ENCODE measurements at places on chromosomes 5 and 9.
A peak's percentile ranks its signal among the peaks of the same experiment; 100 is the strongest.

DNA sequence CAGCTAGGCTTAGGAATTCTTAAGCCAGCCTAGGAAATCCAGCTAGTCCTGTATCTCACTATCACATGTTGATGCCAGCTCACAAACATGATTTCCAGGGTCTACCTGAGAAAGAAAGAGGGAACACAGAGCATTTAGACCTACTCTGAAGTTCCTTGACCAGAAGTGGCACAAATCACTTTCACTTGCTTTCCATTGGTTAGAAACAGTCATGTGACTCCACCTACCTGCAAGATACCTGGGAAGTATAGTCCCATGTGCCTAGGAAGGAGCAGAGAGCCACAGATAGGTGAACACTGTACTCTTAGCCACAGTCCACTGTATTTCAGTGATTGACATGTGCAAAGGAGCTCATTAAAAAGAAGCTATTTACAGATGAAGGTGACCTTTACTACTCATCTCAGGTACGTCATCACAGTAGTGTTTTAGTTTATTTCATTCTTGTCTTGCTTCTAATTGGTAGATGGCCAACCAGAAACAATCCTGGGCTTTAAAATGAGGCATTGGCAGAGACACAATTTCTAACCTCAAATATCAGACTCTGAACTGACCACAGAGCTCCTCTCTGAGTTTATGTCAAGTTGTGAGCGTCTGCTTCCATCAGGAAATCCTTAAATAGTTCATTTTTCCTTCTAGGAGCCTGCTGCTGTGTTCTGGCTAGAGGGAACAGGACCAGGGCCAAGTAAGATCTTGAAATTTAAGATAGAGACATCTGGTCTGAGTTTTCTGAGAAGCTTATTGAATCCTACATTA, 340.7 kb downstream of the TLE4 start:
- no peak for DNase-seq

- DNase-seq = no peak
Measured at GRCh38 chr9:81369121-81369520, 320.2 kb downstream of the TLE1 start.

GRCh38 chr5:139635606-139636206, 12.4 kb upstream of the CXXC5 start:
- no peak for DNase-seq

GRCh38 chr9:130461218-130461630, 16.5 kb downstream of the ASS1 start:
- peak; percentile 72 for DNase-seq

DNA sequence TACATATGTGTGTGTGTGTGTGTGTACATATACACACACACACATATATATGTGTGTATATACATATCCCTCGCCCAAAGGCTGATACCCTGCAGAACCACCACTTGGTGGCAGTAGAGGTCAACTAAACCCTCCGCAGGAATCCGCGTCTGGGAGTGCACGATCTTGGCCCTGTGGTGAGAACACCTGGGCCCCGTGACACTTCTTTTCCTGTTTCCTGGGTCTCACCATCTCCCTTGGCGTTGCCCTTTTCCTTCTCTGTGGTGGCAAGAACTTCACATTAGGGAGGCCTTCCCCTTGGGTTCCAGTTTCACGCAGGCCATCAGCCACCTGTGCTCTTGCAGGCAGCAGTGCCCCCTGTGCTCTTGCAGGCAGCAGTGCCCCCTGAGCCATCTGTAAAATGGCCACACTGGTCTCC, 8.2 kb downstream of the IL9 start:
- peak; percentile 65 for DNase-seq

GRCh38 chr9:124264823-124265233, 7.1 kb downstream of the NEK6 start:
- no peak for DNase-seq

GRCh38 chr5:88399561-88399960, 130.9 kb upstream of the TMEM161B start:
- DNase-seq = no peak

DNA sequence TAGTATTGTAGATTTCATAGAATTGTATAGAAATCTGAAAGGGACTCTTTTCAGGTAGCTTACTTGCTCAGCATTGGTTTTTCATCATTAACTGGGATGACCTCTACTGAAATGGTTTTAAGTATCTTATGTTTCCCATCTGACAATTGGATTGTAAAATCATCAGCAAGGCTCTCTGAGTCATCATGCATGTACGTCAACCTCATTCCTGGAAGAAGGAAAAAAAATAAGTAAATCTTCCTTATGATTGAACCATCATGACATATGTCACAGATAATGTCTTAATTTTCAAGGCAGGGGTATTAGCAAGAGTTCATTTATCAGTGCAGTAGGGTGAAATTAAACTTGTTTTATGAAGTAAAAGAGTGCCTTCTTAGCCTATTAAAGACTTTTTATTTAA, 74.9 kb upstream of the CER1 start:
- no peak for DNase-seq

- no peak for DNase-seq
Measured at GRCh38 chr5:145775411-145775810, 59.7 kb downstream of the PRELID2 start.

DNA sequence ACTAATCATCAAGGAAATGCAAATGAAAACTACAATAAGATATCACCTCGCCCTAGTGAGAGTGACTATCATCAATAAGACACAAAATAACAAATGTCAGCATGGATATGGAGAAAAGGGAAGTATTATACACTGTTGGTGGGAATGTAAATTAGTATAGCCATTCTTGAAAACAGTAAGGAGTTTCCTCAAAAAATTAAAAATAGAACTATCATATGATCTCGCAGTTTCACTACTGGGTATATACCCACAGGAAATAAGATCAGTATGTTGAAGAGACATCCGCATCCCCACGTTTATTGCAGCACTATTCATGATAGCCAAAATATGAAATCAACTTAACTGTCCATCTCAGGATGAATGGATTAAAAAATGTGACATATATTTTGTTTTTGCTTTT, 31.6 kb upstream of the STK32A start:
- DNase-seq = no peak

DNA sequence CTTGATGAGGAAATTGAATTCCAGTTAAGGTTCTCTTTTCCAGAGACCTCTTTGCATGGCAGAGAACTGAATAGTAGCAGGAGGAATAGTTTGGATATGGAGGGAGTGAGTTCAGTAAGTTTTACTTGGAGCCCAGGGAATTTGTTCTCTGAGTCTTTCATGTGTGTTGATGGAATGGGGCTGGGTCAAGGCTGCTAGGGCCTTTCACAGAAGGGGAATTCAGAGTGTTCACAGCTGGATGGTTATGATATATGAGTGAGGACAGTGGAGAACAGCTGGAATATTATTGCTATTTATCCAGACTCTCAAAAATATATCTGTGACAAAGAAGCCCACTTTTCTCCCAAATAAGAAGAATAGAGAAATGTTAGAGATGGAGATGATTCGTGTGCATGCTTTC, 372.8 kb downstream of the PLK2 start:
- DNase-seq = no peak

DNA sequence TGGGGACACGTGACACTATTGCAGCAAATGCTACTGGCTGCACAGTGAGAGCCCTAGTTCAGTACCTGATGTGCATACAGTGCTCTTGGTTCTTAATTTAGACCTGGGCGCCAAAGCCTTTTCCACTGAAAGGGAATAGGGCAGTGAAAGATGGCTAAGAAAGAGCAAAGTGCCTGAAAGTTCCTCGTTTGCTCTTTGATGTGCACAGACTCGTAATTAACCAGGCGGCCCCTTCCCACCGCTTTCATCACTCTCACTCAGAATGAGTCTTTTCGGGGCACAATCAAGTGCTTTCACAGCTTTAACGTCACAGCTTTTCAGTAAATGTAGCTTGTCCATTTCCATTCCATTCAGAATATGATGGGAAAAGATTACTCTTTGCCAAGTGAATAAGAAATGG, 116.6 kb upstream of the ADRA1B start:
- DNase-seq = no peak

GRCh38 chr9:134630393-134630790, 11.2 kb upstream of the COL5A1 start:
- DNase-seq = no peak

- no peak for DNase-seq
Measured at GRCh38 chr5:172015346-172015745, 8.9 kb upstream of the FBXW11 start.

GRCh38 chr9:33611358-33611757, 87.3 kb downstream of the ANKRD18B start:
- DNase-seq = no peak

DNA sequence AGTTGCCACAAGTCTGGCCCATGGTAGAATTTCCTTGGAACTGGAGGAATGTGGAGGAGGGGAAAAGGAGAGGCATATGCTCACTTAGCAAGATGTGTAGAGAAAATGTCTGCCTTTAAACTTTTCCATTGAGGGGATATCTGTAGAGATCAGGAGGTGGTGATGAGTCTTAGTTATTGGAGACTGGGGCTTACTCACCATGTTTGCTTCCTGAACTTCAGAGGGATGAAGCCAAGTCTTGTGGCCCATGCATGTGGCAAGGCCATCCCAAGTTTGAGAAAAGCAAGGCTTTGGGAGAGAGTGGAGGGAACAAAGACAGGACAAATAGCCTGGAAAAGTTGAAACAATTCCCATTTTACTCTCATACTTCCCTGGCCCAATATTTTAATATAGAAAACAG, 124.5 kb downstream of the GDNF start:
- DNase-seq = no peak

- DNase-seq = no peak
Measured at GRCh38 chr9:89661391-89661949, 56.7 kb downstream of the GADD45G start.

DNA sequence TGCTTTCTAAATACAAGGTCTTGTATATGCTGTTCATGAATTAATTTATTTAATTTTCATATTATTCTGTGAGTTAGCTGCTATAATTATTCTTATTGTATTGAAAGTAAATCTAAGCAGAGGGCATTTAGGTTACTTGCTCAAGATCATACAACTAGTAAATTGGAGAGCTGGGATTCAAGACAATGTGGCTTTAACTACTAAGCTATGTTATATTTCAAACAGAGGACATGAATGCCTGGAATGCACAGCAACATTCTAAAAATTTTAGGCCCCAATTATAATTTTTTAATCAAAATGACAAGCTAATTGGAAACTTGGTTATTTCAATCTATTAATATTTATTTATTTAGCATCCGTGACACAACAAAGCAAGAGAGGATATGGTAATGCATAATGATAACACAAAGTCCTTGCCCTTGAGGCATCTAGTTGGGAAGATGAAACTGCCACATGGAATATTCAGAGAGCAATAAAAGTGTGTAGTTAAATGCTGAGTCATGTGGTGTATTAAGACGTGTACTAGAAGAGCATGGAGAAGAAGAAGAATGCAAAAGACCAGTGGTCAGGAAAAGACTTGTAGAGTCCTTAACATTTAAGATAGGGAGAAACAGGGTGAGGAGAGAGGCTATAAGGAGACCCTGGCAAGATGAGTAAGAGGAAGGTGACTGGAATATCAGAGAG, 24.4 kb downstream of the CTXN3 start:
- no peak for DNase-seq

DNA sequence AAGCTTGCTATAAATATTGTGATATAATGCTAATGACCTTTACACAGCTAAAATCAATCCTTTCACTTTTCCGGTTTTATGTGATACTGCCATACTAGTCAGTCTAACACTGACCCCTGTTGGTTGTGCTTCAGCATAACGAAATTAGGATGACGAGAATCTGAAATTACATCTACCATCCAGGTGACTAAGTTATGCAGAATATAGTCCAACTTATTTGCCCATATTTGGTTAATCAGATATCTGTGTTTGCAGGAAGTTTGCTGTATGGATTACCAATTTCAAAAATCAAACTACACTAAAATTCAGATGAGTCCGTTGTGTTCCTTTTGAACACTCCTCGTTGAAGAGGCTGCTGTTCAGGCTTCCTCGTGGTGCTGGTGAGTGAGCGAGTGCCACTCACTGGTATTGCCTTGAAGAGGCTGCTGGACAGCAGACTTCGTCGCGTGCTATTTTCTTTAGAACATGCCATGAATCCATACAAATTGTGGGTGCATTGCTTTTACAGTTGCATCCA, 32.5 kb downstream of the TENT4A start:
- DNase-seq = no peak

GRCh38 chr5:135035678-135036030, 1.6 kb upstream of the PITX1 start:
- DNase-seq = no peak

GRCh38 chr9:132826621-132827365, 51.3 kb downstream of the AK8 start:
- DNase-seq = no peak

GRCh38 chr5:173451031-173451430, 122.8 kb upstream of the STC2 start:
- no peak for DNase-seq

- no peak for DNase-seq
Measured at GRCh38 chr5:143594902-143595818, 191.7 kb upstream of the NR3C1 start.

GRCh38 chr5:16812911-16813310, 123.2 kb downstream of the MYO10 start:
- no peak for DNase-seq

DNA sequence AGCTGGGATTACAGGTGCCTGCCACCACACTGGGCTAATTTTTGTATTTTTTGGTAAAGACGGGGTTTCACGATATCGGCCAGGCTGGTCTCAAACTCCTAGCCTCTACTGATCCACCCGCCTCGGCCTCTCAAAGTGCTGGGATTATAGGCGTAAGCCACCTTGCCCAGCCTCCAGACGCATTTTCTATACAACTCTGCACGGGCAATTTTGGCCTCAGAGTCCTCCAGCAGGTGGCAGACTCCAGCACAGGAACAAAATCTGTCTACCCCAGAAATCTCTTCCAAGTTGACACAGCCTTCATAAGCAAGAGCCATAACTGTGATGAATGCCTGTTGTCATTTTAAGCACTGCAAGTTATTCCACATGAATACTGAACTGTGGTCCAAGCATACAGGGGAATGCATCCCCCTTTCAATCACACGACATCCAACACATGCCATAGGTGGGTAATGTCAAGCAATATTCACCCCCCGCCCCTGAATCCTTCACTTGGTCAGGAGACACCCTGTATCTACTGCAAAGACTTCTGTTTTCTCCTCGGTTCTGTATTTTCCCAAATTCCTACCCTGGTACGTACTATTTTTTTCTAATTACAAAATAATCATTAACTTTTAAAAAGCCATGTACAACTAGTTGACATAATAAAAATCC, 50.8 kb downstream of the ALDH7A1 start:
- DNase-seq = peak; percentile 17

GRCh38 chr5:84382363-84383295, 2.1 kb downstream of the EDIL3 start:
- no peak for DNase-seq

- no peak for DNase-seq
Measured at GRCh38 chr5:19608444-19609002, 379.5 kb downstream of the CDH18 start.

DNA sequence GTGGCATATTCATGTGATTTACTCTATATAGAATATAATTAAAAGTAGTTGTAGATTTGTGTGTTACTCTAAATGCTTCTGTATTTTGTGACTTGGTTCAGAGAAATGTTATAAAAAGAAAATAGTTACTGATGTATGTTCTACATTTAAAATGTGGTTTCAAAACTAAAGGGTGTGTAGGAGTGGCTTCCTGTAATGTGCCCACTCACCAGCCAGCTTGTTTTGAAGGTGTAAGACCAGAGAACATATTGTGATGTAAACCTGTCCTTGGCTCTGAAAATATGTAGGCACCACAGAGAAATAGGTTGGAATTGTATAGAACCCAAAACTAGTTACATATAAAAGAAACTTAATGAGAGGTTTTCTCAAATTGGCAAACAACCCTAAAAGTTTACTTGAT, 51.2 kb upstream of the ARRDC3 start:
- peak; percentile 5 for DNase-seq

All from activated naive CD4-positive, alpha-beta T cell treated with Interleukin-2 at 50 U/mL for 16 hours (primary cell).